Colonic mucosa (tissue), 4 donors: ENCODE measurements at places on chromosomes 2 and 18. TPM values are rescaled to one million over a fixed set of nuclear protein-coding genes. Genes with fewer than 3 reads are reported as not detected.

TNFRSF11A gene
- 86.6 TPM for total RNA-seq

RAMP1 gene
- total RNA-seq, result 27.2 TPM

MAP3K19 gene
- not detected for total RNA-seq

RGPD4 gene
- total RNA-seq, result not detected

CROCC2 gene
- total RNA-seq, result 0.05 TPM

SRD5A2 gene
- not detected for total RNA-seq

EMILIN1 gene
- 20.2 TPM for total RNA-seq
